ENCODE measurements at places on chromosomes 7 and 10. TPM values are rescaled to one million over a fixed set of nuclear protein-coding genes. Genes with fewer than 3 reads are reported as not detected.
A peak's percentile ranks its signal among the peaks of the same experiment; 100 is the strongest.

COL17A1 gene
- 1.9 TPM for total RNA-seq

DNA sequence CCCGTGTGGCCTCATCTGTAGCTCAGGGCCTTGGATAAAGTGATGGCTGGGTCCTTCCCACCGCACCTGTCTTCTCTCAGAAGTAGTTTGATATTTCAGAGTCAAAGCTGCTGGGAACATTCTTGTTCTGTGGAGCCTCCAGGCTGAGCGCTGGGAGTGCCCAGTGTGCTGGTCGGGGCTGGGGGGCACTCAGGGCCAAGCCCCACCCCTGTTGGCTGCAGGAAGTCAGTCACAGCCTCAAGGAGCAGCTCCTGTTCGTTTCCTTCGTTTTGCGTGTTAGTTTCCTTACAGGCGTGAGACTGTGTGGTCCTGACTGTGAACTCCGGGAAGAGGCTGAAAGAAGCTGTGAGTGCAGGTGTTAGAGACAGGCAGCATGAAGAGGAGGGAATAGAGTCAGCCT is 33.2 kb downstream of the POR start:
- DNase-seq = no peak

- no peak for DNase-seq
Measured at GRCh38 chr7:151936207-151936606, 20.0 kb upstream of the GALNTL5 start.

STAG3 gene
- total RNA-seq = 3.1 TPM

GRCh38 chr10:62710182-62710581 is 94.3 kb upstream of the ADO start:
- DNase-seq = no peak

DNA sequence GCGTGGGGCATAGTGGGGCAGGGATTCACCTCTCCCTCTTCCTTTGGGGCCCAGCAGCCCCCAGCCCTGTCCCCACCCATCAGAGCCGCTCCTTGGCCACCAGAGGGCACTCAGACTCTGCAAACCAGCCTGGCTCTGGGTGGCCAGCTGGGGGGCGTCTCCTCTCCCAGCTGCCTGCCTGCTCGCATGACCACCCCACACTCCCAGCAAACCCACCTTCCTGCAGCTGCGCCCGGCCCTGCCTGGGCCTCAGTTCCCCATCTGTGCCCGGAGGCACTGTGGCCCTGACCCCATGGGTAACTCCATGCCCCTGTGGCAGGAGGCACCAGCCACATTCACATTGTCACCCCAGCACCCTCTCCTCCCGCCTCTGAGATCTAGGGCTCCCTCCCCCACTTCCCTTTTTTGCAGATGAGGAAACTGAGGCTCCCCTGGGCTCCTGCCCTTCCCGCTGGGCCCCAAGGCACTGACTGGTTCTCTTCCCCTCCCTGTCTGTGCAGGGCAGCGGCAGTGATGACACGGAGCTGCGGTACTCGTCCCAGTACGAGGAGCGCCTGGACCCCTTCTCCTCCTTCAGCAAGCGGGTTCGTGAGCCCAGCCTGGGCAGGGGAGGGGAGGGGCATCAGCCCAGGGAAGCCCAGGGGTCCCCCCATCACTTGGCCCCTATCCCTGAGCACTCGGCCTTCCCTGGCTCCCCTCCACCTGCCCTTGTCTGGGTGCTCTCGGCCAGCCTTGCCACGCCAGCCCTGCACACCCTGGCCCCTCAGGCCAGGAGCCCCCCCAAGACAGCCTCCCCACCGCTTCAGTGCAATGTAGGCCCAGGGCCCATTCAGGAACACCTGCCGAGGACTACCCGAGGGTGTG is 6.9 kb upstream of the SH2B2 start:
- peak; percentile 84 for DNase-seq

DNMBP gene
- total RNA-seq = 25.6 TPM

BTRC gene
- total RNA-seq = 20.9 TPM
